ENCODE measurements at places on chromosomes 2 and 18.

GRCh38 chr18:72502671-72503431 is 41.3 kb downstream of the CBLN2 start:
- DNase-seq, result no peak

DNA sequence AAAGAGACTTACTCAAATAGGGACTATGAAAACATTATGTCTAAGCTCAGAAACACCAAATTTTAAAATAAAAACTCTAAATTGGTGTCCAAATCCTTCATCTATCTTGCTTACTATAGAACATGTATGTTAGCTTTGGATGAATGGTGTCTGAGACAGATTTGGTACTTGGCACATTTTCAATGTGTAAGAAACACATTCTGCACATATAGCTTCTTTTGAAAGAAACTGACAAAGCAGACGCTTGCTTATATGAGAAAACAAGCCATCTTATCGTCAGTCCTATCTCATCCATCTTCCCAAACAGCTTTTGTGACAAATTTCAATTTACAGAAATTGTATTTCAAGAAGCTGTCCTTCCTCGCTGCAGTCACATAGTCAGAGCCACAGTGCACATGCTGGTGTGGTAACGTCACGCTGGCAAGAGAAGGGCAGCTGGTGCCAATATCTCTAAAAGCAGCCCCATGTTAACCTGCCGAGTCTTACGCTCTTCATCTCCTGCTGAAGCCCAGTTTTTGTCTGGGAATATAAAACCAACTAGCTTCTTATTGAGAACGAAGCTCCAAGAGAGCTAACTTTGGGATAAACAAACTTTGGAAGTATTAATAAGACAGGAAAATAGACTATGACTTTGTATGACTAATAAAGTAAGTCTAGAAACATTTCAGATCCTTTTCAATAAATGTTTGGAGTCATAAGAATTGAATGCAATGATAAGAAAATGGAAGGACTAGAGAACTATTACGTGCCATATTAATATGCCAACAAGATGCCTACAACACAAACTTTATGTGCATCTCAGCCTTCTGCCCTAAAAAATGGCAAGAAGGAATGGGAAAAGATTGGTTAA is 74.9 kb upstream of the TFCP2L1 start:
- no peak for DNase-seq

DNA sequence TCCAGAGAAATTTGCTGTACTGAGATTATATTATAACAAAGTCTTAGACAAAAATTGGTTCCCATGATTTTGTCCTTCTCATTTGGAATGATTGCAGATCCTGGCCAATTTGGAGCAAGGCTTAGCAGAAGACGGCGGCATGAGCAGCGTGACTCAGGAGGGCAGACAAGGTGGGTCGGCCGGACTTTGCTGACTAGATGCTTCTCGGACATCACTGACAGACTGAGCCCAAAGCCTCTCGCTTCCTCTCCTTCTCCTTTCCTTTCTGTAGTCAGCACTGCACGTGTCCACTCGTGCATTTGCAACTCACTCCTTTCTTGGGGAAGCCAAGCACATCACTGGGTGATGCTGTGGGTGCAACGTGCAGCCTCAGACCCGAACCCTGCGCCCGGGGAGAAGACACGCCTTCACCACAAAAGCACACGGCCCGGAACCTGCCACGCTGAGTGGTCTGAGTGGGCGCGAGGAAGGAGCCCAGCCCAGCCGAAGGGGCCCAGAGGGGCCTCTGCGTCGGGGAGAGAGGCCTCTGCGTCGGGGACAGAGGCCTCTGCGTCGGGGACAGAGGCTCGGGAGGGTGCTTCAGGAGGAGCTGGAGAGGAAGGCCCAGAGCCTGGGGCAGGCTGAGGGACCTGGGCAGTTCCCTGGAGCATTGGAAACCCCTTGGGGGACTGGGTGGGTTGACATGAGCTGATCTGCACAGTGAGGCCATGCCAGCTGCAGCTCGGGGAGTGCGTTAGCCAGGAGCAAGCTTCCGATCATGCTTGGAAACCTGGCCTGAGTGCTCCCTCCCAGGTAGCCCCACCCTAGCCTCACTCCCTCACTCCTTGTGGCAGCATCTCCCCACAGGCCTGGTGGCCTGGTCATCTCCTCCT is 61.6 kb downstream of the ADI1 start:
- DNase-seq, result no peak

- DNase-seq, result no peak
These were observed 49.7 kb upstream of the AGAP1 start for GRCh38 chr2:235444101-235444597.

DNA sequence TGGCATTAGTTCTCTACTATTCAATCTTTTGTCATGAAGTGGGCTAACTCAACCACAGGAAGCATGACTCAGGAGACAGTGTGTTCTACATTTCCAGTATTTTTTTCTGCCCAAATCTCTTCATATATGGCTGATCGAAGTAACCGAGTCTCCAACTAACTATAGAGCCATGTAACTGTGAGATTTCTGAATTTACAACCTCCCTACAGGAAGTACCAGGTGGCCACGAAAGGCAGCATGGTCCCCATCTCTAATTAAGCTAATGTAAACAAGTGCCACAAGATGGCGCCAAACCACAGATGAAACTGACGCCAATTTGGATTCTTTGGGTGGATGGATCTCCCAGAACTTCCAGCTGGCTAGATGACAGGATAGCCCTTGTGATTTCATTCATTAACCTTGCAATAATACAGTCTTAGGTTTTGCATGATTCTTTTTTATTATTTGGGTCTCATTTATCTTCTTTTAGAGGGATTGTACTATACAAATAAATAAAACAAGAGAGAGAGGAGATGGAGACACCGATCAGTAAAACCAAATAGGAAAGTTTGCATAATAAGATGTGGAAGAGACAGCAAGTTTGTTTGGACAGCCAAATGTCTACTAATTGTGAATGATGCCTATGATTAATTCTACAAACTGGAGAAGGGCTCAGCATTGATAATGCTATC is 18.3 kb upstream of the ARHGAP15 start:
- DNase-seq, result peak; percentile 57

- no peak for DNase-seq
These were observed 747.4 kb upstream of the SLC8A1 start for GRCh38 chr2:41199334-41199733.

- DNase-seq, result no peak
These were observed 57.4 kb downstream of the KIDINS220 start for GRCh38 chr2:8779795-8780671.

DNA sequence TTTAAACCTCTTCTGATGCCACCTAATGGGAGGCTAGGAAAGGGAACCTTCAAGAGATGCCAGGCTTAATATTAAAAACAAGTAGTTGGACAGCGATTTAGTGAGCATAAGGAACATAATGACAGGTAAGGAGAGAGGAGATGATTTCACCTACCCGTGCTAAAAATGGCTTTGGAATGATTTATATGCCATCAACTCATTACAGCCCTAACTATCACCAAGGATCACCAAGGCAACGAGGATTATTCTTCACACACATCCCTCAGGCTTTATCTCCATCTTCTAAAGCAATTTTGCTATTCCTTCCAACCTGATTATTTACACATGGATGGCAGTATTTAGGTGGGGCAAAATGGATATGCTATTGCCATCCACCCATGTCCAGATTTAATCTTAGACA is 237.8 kb downstream of the DCC start:
- no peak for DNase-seq

- no peak for DNase-seq
These were observed 114.1 kb upstream of the MSH2 start for GRCh38 chr2:47288864-47289263.

- no peak for DNase-seq
These were observed 44.2 kb upstream of the LYPD6B start for GRCh38 chr2:148994341-148994740.

DNA sequence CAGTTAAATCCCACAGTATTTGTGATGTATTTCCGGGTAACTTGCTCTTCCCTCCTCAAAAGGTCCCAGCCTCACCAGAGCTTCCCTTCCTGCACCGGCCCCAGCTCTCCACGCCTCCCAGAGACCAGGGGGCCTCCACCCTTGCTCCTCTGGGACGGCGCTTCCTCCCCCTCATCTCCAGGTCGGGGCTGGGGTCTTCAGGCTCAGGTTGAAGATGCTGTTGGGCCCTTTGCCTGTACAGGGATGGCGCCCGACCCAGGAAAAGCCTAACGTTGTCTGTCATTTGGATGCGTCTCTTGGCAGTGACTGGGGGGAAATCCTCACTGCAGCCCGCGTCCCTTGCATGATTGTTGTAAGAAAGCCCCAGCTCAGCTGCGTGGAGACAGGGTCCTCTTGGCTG is 126.7 kb downstream of the TPO start:
- no peak for DNase-seq

DNA sequence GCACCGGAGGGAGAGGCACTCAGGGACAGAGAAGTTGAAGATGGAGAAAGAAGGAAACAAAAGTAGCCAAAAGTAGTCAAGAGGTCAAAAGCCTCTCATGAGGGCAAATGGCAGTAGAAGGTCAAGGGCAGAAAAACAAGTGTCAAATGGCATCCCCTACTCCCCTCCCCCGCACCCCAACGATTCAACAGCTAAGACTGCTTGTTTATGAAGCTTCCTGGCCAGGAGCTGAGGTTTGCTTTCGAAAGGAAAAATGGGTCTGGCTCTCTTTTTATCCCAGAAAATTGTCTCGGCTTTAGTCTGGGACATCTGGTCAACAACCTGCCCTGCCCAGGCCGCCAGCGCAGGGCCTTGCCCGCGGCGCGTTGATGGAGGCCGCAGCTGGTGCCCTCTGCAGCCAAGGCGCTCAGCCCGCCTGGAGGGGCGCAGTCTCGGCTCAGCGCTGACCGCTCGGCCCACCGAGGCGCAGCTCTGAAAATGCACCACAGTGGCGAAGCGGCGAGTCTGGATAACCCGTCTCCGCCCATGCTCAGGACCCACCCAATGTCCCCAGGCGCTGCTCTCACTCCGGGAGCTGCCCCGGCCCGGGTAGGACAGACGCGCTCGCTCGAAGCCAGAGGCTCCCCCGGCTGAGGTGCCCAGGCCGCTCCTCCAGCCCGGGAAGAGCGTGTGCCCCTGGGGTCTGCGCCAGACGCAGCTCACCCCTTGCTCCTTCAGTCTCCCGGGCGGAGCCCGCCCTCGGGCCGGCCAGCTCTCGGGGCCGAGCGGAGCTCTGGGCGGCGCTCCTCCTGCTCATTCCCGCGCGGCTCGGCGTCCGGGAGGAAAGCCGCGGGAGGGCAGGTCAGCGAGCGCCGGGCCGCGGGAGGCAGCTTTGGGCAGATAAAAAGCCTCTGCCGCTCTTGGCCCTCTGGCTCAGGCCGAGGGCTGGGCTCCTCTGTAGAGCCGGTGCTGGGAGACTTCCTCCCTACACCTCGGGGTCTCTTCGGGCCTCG is 1.8 kb upstream of the TBR1 start:
- no peak for DNase-seq

GRCh38 chr2:74406035-74406434 is 15.4 kb downstream of the C2orf81 start:
- no peak for DNase-seq

GRCh38 chr2:164992818-164993217 is 37.5 kb upstream of the SLC38A11 start:
- peak; percentile 42 for DNase-seq

DNA sequence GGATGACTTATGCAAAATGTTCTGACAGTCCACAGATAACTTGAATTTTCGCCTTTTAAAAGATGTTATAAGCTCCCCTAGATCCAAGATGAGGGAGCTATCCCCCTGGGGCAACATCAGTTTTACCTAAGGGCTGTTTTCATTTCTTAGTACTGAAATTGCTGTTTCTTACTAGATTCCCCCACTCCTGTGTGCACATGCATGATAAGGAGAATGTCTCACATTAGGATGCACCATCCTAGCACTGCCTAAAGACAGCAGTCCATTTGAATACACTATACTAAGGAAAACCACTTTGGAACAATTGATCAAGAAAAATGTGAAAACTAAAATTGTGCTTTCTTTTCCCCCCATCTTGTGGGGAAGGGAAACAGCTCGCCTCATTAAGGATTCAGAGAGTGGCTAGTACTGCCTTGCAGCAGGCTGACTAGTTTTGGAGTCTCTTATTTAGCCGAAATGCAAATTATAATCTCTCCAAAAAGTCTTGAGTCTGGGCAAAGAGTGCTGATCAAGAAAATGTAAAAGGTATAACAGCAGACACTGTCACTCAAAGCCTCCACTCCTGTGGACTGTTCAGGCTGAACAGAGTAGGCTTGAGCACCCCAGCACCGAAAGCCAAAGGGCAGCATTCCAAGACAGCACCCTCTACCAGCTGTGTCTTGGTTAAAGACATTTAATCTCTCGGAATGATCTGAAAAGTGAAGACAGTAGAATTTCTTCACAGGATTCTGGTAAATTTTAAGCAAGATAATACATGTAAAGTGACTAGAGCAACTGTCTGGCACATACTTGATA is 65.0 kb downstream of the ZNF385B start:
- DNase-seq, result no peak

DNA sequence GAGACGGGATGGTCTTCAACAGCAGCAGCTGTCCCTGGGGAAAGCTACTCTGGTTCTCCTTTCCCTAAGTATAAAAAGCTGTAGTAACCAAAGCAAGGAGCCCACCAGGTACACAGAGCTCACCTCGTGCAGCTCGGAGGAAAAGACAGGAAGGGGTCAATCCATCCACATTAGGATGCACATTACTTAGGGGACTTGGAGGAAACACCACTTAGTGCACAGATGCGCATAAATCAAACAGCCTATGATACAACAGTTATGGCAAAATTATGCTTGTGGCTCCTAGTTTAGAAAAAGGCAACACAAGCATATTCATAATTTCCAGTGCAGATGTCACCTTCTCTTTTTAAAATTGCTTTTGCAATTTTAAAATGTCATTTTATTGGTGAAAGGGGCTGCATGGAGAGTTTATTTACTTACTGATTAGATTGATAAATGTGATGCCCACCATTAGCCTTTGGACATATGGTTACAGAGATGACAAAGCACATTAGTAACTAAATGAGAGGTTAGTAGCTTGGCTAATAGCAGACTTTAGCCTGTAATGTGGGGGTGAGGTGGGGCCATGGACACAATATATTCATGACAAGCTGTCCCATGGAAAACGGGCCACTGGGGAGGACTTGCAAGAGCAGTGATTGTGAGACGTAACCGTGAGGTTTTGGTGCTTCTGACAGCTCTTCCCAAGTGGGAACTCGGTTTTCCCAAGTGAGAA is 199.8 kb downstream of the MYT1L start:
- no peak for DNase-seq

GRCh38 chr2:200752835-200753234 is 58.9 kb upstream of the BZW1 start:
- DNase-seq, result no peak

- no peak for DNase-seq
These were observed 54.9 kb upstream of the ITPRID2 start for GRCh38 chr2:181836583-181836982.

DNA sequence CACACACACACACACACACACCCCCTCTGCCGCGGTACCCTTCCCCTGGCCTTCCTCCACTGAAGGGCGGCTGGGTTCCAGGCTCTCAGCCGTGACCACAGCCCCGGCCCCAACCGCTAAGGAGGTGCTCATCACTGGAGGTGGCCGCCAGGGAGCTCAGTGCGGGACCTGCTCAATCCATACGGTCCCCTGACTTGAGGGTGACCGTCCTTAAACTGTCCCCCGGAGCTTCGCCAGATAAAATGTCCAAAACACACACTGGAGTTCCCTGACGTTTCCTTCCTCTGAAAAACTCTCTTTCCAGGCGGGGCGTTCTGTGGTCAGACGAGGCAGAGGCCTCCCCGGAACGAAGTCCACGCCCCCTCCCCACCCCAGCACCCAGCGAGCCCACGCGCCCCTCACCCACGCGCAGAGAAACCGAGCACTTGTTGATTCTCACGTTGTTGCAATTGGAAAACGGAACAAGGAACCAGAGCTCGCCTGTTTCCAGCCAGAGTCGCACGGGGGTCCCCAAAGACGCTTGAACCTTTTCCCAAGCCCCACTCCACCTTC is 1.4 kb downstream of the MBP start:
- no peak for DNase-seq

GRCh38 chr2:85623991-85624390 is 8.0 kb downstream of the USP39 start:
- DNase-seq, result no peak

Data from memory B cell (primary cell).